ENCODE measurements at places on chromosomes 7 and 10.
A peak's percentile ranks its signal among the peaks of the same experiment; 100 is the strongest.

DNA sequence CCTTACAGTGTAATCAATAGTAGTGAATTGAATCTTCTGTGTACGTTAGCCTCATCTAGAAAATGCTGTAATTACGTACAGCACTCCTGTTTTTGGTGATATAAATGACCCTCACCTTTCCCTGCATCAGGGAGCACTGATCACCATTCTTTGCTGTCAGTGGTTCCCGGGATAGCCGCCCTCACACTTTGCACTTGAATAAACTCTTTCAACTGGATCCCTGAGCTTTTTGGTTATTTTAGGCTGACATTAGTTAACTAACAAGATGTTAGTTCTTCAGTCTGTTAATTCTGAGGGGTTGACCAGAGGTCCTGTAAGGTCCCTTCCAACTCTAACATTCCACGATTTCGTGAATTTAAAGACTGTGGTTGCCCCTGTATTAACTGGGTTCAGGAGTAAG, 23.4 kb upstream of the ZC3HAV1 start:
- no peak for DNase-seq

GRCh38 chr10:5361966-5362365, 2.8 kb upstream of the UCN3 start:
- no peak for DNase-seq

GRCh38 chr7:150879345-150879744, 27.0 kb downstream of the AOC1 start:
- no peak for DNase-seq

GRCh38 chr7:47690902-47691558, 109.1 kb upstream of the TNS3 start:
- no peak for DNase-seq

GRCh38 chr7:94907026-94907810, at the start of gene PPP1R9A:
Gene PPP1R9A, plus strand, starts transcription at chr7:94907594. Its CDS starts 2,520 bp downstream, at chr7:94910114.
- DNase-seq: peak; percentile 14

DNA sequence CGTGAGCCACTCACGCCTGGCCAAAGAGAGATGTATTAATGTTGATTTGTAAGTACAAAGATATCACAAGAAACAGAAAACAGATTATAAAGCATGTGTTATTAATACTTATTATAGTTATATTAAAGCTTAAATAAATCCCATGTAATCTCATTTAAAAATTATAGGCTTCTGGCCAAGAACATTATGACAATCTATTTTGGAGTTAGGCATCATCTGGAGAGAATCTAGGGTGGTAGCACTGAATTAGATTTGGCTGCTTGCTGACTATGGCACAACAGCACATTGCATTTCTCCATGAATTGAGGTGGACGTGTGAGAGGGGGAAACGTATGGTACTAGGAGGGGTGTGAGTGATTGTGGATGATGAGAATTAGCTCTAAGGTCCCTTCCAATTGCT, 16.8 kb upstream of the SLC16A12 start:
- no peak for DNase-seq

DNA sequence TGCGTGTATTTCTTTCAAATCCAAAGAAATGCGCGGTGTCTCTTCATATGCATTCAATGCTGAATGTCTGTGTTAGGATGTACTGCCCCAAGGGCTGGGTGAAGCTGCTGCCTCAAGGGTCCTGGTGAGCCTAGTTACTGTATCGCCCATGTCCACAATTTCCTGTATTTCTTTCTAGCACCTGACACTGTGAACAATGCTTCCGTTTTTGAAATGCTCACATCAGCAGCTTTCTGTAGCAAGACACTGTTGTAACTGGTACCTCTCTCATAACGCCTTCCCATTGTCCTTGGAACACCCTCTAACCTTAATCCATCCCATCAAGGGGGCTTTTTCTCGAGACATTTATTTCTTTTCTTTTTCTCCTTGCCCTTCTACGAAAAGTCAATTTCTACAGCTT, 25.1 kb downstream of the NRP1 start:
- DNase-seq: no peak
